Non-pigmented ciliary epithelial cell (primary cell): ENCODE measurements at places on chromosomes 13 and 19.
A peak's percentile ranks its signal among the peaks of the same experiment; 100 is the strongest.

DNA sequence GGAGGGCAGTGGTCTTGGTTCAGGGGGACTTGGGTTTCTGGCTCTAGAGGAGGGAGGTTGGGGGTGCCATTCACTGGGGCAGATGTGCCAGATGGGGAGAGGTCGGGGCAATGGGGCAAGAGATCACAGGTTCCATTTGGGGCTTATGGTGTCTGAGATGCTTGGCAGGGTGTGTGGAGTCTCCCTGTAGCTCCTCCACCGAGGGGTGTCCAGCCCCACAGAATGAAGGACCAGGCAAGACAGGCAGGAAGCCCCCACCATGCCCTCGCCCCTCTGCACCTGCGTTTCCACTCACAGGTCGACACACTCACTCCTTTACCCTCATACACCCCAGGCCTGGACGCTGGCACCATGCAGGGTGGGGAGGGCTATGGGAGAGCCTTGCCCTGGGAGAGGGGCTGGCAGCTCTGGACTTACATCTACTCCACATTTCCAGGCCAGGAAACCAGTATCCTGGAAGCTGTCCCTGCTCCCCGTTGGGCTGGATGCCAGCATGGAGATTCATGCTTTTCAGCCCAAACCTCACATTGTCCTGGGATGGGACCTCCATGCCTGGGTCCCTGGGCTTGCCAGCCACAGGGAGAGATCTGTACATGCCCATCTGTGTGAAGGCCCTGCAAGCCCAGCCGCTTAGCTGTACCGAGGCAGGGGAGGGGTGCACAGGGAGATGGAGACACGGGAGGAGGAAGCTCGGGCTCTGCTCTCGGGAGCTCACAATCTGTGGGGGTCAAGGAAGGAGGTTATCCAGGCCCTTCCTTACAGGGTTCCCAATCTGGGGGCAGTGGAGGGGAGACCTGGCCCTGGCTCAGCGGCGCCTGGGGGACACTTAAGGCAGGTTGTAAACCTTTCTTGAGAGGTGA is 77.1 kb downstream of the CHST8 start:
- DNase-seq: no peak

GRCh38 chr13:99422586-99423220 is 78.6 kb upstream of the TM9SF2 start:
- no peak for DNase-seq

DNA sequence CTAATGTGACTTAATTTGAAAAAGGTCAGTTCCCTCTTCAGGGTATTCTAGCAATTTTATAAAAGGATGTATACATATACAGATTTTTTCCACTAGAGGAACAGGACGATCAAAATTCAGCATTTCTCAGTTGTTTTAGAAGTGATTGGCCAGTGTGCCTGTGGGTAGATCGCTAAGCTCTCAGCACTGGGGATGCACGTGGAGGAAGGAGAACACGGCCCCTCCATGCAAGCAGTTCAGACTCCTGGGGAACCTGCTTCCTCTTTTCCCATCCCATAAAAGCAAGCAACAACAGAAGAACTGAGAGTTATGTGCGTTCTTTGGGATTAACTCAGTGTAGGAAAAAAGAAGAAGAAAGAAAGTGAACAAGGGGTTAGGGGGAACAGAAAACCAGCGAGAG is 328.8 kb downstream of the FOXO1 start:
- no peak for DNase-seq

- no peak for DNase-seq
Observed at GRCh38 chr13:97464561-97464960, 30.6 kb downstream of the RAP2A start.

DNA sequence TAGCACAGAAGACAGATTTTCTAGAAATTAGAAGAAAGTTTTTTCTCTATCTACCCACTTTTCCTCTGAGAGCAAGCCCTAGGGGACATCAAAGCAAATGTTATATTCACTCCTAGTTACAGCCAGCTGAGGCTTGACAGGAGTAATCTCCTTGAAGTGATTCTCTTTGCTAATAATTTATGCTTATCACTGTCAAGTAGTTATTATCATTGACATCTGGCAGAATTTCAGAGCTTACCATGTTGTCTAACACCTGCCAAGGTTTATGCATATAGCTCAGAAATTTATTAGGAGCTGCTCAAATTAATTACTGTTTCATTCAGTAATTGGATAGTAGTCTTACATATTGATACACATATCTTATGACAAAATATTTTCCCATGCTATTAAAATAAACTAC is 465.9 kb upstream of the ATXN8OS start:
- no peak for DNase-seq

GRCh38 chr19:38019396-38019724 is 112.4 kb downstream of the SIPA1L3 start:
- no peak for DNase-seq

DNA sequence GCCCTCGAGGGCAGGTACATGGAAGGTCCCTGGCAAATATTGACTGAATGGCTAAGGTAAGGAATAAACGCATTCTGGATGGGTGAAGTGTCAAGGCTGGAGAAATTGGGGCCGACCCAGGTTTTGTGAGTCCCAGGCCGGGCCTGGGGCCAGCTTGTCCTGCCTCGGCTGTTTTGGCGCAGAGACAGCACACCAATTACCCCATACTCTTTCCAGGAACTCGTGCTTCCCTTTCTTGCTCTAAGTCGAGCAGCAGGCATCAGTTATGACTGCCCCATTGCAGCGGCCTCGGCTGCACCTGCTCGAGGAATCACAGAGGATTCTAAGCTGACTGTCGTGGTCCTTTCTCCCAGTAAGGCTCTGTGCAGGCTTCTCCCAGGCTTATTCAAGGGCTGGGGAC is 67.1 kb downstream of the ZNF536 start:
- DNase-seq: no peak

GRCh38 chr19:17841371-17841809 is 6.4 kb downstream of the JAK3 start:
- DNase-seq: no peak

- DNase-seq: no peak
Observed at GRCh38 chr13:68810660-68811059, 1297.0 kb upstream of the ATXN8OS start.

DNA sequence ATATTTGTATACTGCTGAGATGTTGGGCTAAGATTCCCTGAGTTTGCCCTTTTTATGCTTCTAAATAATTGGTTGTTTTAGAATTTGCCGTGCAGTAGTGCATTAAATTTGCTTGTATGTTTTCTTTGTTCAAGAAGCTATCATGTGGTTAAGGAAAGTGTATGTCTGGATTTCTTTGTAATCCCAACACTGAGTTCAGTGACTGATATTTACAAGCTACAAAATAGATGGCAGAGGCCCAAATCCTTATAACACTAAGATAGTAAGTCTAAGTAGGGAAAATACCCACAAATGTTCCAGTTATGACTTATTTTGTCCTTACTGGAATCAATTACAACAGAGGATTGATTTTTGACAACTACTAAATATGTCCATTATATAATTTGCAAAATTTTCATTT is 435.0 kb upstream of the KLF12 start:
- no peak for DNase-seq

DNA sequence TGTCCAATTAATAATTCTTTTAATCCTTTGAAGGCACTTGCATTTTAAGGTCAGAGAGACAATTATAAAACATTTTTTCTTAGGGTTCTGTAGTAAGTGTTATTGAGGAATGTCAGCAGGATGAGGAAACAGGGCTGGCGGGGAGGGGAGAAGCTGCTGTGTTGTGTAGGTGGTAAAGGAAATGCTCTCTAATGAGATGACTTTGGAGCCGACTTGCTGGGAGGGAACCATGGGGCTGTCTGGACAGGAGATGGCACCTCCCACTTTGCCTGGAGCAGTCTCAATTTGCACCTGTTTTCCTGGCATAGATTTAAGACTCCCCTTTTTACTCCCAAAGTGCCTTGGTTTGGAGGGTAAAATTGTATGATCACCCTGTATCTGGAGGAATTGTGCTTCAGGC is 230.4 kb downstream of the ATP8A2 start:
- no peak for DNase-seq

GRCh38 chr13:111642156-111642767 is 321.8 kb downstream of the TEX29 start:
- DNase-seq: no peak

- DNase-seq: no peak
Observed at GRCh38 chr19:45468803-45469131, 971 bp downstream of the FOSB start.

GRCh38 chr19:49020931-49021895 is 2.9 kb downstream of the CGB3 start:
- no peak for DNase-seq

GRCh38 chr13:100154842-100155416 is 66.0 kb downstream of the PCCA start:
- no peak for DNase-seq

- no peak for DNase-seq
Observed at GRCh38 chr19:49686503-49687088, 2.8 kb upstream of the ADM5 start.

- no peak for DNase-seq
Observed at GRCh38 chr19:5313307-5313706, 27.3 kb downstream of the PTPRS start.

GRCh38 chr19:16247353-16248182 is 49.9 kb downstream of the AP1M1 start:
- peak; percentile 8 for DNase-seq

- DNase-seq: no peak
Observed at GRCh38 chr19:38617283-38617763, 430 bp downstream of the MAP4K1 start.

DNA sequence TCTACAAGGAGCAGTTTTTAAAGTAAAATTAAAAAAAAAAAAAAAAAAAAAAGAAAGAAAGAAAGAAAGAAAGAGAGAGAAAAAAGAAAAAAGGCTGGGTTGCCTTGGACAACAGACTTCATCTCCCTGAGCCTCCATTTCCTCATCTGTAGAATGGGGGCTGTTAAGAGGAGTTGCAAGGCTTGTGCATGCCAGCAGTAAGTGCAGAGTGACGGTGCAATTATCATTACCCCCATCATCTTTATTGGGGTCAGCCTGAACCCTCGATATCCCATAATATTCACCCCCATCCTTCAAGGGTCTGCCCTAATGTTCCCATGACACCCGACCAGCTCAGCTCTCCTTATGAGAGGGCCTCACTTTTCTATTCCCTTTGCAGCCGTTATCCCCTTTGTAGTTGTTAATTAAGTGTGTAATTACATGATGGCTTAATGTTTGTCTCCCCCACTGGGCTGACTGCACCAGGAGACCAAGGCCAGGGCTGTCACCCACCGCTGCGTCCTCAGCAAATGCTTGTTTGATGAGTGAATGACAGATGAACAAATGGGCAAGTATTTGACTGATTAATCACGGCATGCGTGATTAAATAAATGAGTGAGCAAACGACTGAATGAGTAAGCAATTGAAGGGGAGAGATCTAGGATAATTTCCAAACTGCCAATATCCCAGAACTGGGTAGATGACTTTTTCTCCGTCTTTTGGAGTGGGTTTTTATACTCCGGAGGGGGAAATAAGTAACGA is 10.1 kb downstream of the FOSB start:
- no peak for DNase-seq

GRCh38 chr13:75025956-75026355 is 456.0 kb downstream of the TBC1D4 start:
- DNase-seq: no peak

DNA sequence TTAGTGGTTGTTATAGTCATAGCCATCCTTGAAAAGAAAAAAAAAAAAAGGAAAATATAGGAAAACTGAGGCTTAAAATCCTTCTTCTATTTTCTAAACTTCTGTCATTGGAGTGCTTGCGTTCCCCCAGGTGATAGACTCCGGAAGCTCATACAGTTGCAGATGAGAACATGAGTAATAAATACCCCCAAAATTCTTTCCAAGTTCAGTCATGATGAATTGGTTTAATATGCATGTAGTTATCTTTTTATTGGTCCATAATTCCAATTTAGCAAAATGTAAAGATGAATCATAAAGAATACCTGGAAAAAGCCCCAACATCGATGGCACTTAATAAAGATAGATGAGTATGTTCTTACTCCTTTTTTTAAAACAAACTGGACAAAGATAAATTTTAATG is 192.3 kb downstream of the SHISA2 start:
- DNase-seq: no peak

GRCh38 chr13:79917628-79918027 is 423.3 kb downstream of the SPRY2 start:
- DNase-seq: no peak

- no peak for DNase-seq
Observed at GRCh38 chr13:39405107-39405506, 197.9 kb downstream of the LHFPL6 start.

DNA sequence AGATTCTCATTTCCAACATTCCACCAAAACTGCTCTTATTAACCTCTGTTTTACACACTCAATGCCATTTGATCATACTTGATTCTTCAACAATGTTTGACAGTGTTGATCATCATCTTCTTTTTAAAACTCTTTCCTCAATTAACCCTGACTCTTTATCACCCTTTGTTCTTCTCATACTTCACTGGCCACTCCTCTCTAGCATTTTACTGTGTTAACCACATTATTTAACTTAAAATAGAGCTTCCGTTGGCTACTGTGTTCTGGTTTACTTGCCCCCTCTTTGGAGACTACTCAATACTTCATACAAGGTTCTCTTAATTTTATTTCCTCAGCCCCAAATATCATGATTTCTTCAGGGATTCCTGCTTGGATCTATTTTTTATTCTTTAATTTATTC is 121.1 kb upstream of the SPRY2 start:
- DNase-seq: no peak

GRCh38 chr13:108680011-108680410 is 50.6 kb downstream of the MYO16 start:
- DNase-seq: no peak

- no peak for DNase-seq
Observed at GRCh38 chr13:111423168-111423785, 102.8 kb downstream of the TEX29 start.

- DNase-seq: no peak
Observed at GRCh38 chr19:45632468-45633196, 6.6 kb downstream of the EML2 start.
